Left ventricle myocardium inferior (tissue), 1 donor: ENCODE measurements at places on chromosomes 11 and 22. TPM values are rescaled to one million over a fixed set of nuclear protein-coding genes. Genes with fewer than 3 reads are reported as not detected.

DNA sequence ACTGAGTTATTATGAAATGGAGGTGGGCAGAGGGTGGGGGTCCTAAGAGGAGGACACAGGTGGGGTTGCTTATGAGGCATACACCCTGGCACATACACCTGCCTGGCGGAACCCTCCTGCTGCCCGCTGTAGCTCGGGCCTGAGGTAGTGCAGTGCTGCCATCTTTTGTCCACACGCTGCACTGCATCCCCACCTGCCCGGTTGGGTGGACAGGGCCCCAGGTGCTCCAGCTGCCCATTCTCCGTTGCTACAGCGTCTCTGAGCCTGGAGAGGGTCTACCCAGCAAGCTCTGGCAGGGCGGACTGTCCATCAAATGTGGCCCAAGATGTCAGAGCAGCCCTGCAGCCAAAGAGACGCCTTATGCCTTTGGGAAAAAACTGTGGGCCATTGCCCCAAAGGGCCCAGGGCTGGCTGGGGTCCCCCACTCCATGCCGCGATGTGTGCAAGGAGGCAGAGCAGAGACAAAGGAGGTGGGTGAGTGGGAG, 131.2 kb downstream of the BUD13 start:
- DNase-seq = peak; percentile 30

DNA sequence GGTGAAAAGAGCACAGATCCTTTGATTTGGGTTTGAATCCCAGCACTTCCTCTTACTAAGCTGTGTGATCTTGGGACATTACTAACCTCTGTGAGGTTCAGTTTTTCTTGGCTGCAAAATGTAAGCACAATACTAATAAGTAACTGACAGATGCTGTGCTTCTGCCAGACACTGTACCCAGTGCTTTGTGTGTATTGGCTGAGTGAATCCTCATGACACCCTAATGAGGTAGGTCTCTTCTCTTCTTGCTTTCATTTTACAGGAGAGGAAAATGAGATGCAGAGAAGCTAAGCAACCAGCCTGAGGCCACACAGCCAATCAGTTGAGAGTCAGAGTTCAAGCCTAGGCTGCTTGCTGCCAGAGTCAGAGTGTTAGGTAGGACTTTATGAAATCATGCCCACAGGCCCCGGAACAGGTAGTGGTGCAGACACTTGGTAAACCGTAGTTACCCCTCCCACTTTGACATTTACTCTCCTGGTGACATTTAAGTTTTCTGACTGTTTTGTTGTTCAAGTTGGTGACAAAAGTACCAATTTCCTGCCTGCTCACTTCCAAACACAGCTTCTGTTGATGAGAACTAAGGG, 21.2 kb downstream of the PTPRJ start:
- no peak for DNase-seq

DNA sequence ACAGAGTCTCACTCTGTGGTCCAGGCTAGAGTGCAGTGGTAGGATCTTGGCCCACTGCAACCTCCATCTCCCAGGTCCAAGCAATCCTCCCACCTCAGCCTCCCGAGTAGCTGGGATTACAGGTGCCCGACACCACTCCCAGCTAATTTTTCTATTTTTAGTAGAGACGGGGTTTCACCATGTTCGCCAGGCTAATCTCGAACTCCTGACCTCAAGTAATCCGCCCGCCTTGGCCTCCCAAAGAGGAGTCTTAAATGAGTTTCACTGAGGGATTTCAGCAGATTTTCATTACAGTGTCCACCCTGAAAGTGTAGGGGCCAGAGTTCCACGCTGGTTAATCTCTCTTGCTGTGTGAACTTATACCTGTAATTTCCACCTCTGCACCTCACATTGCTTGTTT, 412 bp upstream of the RPS3 start:
- no peak for DNase-seq

DNA sequence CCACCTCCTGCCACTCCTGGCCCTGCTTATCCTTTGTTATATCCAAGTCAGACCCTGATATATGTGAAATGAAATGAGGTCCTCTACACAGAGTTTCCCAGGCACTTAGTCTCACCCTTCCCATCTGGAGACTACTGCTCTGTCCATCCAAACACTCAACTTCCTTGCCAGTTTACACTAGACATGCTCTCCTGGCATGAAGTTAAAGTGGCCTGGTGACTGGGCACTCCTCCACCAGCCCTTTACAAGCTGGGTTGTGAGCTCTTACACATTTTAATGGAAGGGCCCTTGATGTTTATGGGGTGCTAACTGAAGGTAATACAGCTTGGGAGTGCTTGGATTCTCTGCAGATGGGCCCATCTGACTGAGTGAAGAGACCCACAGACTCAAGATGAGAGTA, 216.1 kb upstream of the NARS2 start:
- DNase-seq = no peak

- DNase-seq = no peak
Measured at GRCh38 chr11:77024745-77025144, 9.5 kb upstream of the B3GNT6 start.

DNA sequence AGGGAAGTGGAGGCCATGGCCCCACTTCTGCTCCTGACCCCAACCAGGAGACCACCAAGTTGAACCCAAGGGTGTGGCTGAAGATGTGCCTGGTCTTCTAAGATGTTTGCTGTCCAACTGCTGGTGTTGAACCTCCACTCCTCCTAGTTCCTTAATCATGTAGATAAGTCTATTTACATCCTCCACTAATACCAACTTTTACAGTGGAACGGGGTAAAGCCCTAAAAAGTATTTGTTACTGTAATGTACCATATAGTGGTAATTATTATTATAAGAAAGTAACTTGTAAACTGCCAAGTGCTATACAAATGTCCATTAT, 19.0 kb upstream of the RASSF10 start:
- no peak for DNase-seq

DNA sequence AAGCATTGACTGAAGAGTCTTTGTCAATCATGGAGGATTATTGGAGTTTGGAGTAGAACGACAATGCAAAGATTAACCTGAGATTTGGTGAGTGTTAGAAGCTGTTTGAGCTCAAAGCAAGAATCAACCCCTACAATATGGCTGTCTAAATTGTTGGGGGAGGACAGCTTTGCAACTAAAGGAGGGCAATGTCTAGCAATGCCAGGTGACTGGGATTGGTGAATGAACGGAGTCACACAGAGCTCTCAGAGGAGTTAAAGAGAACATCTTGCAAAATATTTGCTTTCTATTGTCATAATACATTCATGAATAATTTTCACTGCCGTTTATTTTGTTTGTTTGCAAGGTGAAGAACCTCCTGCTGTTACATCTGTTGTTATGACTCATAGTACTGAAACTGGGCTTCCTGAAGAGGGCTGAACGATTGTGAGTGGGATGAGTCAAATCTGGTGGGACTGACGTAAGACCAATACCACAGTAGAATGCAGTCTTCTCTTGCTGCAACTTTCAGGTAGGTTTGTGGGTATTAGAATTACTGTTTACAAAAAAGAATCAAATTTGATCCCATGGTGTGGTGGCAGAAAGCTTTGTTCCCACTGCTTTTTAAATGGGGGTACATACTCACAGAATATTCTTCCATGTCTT, 281.9 kb downstream of the CADM1 start:
- DNase-seq = no peak

DNA sequence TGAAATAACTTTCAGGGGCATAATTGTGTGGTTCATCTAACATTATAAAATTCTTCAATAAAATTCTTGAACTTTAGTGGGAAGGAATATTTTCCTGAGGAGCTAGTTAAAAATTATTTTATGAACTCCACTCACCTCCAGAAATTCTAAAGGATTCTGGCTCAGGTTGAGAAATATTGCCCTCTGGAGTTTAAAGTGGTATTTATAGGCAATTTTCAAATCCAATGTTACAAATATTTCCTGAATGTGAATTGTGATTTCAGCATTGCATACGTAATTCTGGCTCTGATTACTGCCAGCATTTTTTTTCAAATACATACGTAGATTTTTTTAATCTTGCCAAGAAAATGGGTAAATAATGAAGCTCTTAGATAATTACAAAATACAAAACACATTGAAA, 598.2 kb upstream of the ANO3 start:
- no peak for DNase-seq

GRCh38 chr11:45616802-45617549, 48.4 kb downstream of the CHST1 start:
- no peak for DNase-seq

DNA sequence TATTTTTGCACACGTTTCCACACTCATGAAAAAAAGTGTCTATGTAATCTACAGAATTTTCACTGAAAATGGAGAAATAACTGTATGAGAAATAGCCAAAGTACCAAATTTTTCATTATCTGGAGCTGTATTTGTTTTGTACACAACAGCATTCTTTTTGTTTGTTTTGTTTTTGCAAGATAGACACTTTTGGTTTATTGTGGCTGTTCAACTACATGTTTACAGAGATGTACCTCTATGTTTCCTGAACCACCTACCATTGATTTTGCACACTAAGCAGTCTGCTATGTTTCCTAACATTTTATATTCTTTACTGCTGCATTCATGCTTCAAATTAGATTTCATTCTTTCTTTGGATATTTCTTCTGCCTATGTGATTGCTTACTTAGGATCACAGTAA, 116.3 kb downstream of the ELP4 start:
- no peak for DNase-seq

DNA sequence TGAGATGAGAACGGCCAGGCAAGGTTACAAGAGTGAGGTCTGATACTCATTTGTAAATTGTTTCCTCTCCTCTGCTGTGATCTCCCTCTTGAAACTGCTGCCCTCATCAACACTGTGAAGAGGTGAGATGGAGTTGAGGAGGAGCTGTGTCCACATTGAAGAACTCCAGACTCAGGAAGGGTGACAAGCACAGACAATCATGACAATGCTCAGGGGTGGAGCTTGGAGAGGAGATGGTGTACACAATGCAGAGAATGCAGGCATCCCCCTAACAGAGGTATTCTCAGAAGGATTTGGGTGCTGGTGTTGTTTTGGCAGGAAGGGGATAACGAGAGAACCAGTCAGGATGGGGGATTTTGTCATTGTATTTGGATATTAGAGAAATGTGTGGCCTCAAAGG, 21.5 kb upstream of the MMP7 start:
- no peak for DNase-seq

GRCh38 chr11:87258171-87258833, 220.6 kb downstream of the TMEM135 start:
- DNase-seq = no peak

PIK3IP1 gene
- 11.1 TPM for total RNA-seq

ALDH3B2 gene
- total RNA-seq = not detected

LRRC4C gene
- total RNA-seq = 0.41 TPM

MUC15 gene
- total RNA-seq = not detected

UBQLN3 gene
- 0.14 TPM for total RNA-seq

SLC25A18 gene
- total RNA-seq = 2.7 TPM

OSBPL5 gene
- total RNA-seq = 11.4 TPM

SYT7 gene
- 18.9 TPM for total RNA-seq
